ENCODE measurements at places on chromosomes 3 and 15.

DNA sequence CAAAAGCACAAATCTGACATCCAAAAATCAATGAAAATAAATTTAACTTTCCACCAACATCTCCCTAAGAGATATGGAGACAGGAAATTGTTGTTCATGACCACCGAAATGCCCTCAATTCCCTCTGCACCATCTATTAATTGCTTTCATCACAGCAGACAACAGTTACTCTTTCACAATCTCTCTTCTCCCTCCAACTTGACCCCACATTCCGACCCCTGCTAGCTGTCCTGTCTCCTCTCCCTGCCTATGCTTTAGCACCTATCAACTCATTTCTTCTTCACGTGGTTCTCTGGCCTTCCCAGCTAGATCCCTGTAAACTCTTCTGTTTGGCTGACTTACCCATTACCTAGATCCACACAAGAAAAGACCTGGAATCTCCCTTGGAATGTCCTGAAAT is 173.9 kb upstream of the ADAMTS9 start:
- no peaks in the 10 kb centered on the region for H3K36me3 ChIP-seq
- H3K4me3 ChIP-seq, result no peak overlapping the region
- ATAC-seq, result no peak

DNA sequence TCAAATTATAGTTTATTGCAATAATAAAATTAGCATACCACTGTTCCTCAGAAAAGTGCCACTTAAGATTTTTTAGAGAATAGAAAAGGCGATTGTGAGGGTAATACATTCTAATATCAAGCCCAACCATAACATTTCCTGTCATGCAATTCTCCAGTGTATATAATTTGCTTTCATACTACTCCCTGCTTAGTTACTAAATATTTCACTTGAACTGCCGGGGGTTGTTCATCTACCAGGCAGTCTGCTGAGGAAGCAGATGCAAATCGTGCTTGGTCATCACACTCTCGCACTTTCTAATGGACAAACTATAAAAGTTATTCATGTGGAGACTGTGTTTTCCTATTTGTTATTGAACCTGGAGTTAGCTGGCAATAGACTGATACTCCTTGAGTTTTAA is 645.6 kb upstream of the CBLB start:
- no peak overlapping the region for H3K4me3 ChIP-seq
- H3K27me3 ChIP-seq, result no peaks in the 10 kb centered on the region
- H3K4me1 ChIP-seq, result no peaks in the 10 kb centered on the region

- no peaks in the 10 kb centered on the region for H3K27me3 ChIP-seq
- no peak for ATAC-seq
Observed at GRCh38 chr3:134232951-134233350, 17.7 kb downstream of the RYK start.

- peaks cover 40% of the 10 kb centered on the region for H3K4me1 ChIP-seq
- no peaks in the 10 kb centered on the region for H3K27me3 ChIP-seq
- H3K27ac ChIP-seq, result peak overlapping the region; percentile 95
- ATAC-seq, result no peak
- H3K4me3 ChIP-seq, result peak overlapping the region; percentile 82
Observed at GRCh38 chr3:18423401-18424212, 1.5 kb downstream of the SATB1 start.

- H3K27me3 ChIP-seq, result peaks cover 3% of the 10 kb centered on the region
- no peak for ATAC-seq
- H3K4me3 ChIP-seq, result no peak overlapping the region
- no peaks in the 10 kb centered on the region for H3K4me1 ChIP-seq
- H3K36me3 ChIP-seq, result no peaks in the 10 kb centered on the region
- H3K27ac ChIP-seq, result no peak overlapping the region
Observed at GRCh38 chr15:87722941-87723691, 533.4 kb downstream of the NTRK3 start.

DNA sequence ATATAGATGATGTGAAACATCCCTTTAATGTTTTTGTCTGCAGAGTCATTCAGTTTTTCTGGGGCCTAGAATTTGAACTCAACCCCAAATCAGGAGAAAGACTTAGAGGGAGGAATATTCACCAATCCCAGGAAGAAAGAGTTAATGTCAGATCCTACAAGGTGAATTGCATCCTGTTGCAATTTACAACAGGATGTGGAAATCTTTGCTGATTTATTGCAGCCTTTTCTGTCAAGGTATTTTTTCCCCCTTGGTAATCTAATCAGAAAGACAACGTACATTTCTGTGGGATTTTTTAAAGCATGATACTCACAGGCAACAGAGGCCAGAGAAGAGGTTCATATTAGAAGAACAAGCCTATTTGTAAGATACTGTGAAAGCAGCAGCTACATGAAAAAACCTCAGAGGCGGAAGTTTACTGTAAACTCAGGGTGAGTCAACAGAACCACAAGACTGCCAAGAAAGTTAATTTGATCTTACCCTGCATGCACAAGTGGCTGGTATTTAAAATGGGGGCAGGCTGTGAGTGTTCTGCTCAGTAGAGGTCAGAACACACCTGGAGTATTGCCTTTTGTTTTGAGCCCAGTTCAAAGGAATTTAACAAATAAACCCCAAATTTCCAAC is 531.9 kb downstream of the AGBL1 start:
- no peaks in the 10 kb centered on the region for H3K36me3 ChIP-seq
- H3K27me3 ChIP-seq, result no peaks in the 10 kb centered on the region
- ATAC-seq, result no peak
- H3K4me1 ChIP-seq, result no peaks in the 10 kb centered on the region
- H3K4me3 ChIP-seq, result no peak overlapping the region

GRCh38 chr15:59539799-59540198 is 71.8 kb upstream of the GCNT3 start:
- peaks cover 6% of the 10 kb centered on the region for H3K27me3 ChIP-seq
- no peaks in the 10 kb centered on the region for H3K36me3 ChIP-seq
- no peak overlapping the region for H3K4me3 ChIP-seq
- no peak for ATAC-seq

DNA sequence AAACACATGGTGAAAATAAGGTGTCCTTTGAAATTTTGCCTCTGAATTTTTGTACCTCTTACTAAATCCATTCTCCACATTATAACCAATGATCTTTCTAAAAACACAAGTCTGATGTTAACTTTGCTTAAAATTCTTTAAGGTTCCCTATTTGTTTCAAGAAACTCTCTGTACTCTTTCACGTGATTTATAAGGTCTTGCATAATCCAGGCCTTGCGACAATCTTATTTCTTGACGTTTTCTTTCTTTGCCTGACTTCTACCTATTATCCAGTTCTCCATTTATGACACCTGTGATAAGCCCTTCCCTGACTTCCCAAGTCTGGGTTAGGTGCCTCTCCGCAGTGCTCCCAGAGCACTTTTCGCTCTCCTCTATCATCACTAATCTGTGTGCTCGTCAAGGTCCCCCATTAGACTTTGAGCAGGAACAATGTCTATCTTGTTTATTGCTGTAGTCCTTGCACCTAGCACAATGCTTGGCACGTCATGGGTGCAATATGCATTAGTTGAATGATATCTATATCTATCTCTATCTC is 24.3 kb upstream of the KPNA1 start:
- H3K36me3 ChIP-seq, result peaks cover 100% of the 10 kb centered on the region
- no peaks in the 10 kb centered on the region for H3K27me3 ChIP-seq
- H3K4me1 ChIP-seq, result no peaks in the 10 kb centered on the region
- no peak for ATAC-seq
- H3K27ac ChIP-seq, result no peak overlapping the region

- H3K4me1 ChIP-seq, result no peaks in the 10 kb centered on the region
- no peak for ATAC-seq
- H3K27ac ChIP-seq, result no peak overlapping the region
- H3K36me3 ChIP-seq, result no peaks in the 10 kb centered on the region
- H3K4me3 ChIP-seq, result no peak overlapping the region
Observed at GRCh38 chr15:36294359-36294758, 285.1 kb upstream of the CDIN1 start.

- no peaks in the 10 kb centered on the region for H3K27me3 ChIP-seq
- no peaks in the 10 kb centered on the region for H3K4me1 ChIP-seq
- ATAC-seq, result no peak
- no peaks in the 10 kb centered on the region for H3K36me3 ChIP-seq
- H3K4me3 ChIP-seq, result no peak overlapping the region
- no peak overlapping the region for H3K27ac ChIP-seq
Observed at GRCh38 chr3:128908951-128909350, 29.5 kb downstream of the ACAD9 start.

Measured in gastroesophageal sphincter (tissue), 4 donors.